Activated T-helper 1 cell treated with Interleukin-2 at 50 U/mL for 16 hours (primary cell): ENCODE measurements at places on chromosomes 13 and 19.

- DNase-seq = no peak
These were observed 41.8 kb downstream of the BICRA start for GRCh38 chr19:47650700-47651099.

DNA sequence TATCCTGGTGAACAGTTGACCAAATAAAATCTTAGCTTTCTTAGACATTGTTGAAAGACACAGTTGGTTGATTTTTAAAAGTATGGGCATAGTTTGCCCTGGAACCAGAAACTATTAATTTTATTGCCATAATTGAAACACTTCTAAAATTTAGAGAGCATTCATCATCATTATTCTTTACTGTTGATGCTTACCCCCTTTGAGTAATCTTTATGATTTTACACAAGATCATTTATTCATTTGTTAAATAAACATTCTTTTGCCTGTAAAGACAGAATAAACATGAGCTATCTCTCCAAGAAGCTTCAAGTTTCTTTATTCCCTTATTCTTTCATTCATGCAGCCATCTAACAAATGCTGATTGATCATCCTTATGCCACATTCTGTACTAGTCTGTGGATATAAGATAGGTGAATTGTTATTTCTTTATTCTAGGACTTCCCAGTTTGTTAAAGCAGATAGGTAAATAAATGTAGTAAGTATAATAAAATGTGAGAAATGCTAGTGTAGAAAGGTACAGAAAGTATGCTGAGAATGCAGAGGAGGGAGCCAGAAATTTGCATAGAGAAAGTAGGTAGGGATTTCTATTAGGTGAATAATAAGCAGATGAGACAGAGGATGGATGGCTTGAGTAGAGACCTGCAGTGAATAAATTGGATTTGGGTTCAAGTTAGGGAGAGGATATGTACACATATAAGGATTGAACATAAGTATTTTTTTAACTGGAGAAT lies 8.2 kb downstream of the SERTM1 start:
- no peak for DNase-seq

DNA sequence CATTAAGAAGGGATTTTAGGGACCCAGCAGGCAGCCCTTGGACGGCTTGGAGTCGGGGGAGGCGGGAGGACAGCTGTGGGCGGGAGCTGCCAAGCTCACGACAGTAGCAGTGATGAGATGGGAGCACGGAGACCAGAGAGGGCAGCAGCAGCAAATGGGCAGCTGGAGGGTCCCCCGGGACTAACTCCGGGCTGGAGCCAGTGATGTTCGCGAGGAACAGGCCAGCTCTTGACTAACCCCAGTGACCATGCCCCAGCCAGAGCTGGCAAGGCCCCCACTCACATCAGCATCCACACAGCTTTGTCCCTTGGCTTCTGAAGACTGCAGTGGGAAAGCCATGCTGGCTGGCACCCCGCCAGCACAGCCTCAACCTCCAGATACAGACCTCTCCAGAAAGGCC lies 81.9 kb downstream of the RAB20 start:
- no peak for DNase-seq

- peak; percentile 54 for DNase-seq
These were observed 24.1 kb upstream of the UBAC2 start for GRCh38 chr13:99176309-99177276.

DNA sequence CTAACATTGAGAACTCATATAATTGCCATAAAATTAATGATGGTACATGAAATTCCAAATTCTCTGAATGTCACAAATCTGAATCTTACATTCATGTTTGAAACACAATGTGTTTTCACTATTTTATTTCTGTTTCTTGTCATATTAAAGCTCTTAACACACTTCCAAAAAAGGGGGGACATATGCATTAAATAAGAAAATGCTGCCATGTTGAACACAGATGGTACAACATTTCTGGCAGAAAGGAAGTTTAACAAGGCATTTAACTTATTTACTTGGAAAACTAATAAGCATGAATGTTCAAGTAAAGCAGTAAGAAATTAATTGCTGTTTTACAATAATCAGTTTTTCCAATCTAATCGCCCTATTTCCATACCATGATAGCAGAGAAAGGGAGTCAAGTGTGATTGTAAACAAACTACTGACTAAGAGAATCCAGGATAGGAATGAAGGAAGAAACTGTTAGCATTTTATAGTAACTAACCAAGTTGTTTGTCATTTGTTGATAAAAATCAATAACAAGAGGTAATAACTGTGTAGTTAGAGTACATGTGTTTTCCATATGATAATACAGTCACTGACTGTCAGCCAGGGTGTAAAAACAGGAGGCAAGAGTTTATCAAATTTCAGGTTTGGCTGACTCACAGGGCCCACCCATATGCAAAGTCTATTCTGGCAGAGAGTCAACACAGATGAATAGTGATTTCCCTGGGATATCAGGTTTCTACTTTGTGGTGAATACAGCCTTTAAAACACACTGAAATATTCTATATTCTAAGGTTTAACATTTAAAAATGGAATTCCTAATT lies 5.7 kb upstream of the FOXO1 start:
- no peak for DNase-seq

GRCh38 chr19:5703819-5704818 lies 14.0 kb downstream of the RPL36 start:
- DNase-seq = no peak

GRCh38 chr13:48158915-48159314 lies 64.0 kb upstream of the MED4 start:
- DNase-seq = no peak

DNA sequence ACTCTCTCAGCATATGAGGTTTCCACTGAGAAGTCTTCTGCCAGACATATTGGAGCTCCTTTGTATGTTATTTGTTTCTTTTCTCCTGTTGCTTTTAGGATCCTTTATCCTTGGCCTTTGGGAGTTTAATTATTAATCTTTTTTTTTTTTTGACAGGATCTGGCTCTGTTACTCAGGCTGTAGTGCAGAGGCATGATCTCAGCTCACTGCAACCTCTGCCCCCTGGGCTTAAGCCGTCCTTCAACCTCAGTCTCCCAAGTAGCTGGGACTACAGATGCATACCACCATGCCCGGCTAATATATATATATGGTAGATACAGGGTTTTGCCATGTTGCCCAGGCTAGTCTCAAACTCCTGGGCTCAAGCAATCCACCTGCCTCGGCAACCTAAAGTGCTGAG lies 6.6 kb upstream of the CYP4F3 start:
- no peak for DNase-seq

- no peak for DNase-seq
These were observed 239.3 kb downstream of the KCTD12 start for GRCh38 chr13:76646946-76647345.

- DNase-seq = no peak
These were observed 448.2 kb downstream of the LIG4 start for GRCh38 chr13:107767119-107767518.

DNA sequence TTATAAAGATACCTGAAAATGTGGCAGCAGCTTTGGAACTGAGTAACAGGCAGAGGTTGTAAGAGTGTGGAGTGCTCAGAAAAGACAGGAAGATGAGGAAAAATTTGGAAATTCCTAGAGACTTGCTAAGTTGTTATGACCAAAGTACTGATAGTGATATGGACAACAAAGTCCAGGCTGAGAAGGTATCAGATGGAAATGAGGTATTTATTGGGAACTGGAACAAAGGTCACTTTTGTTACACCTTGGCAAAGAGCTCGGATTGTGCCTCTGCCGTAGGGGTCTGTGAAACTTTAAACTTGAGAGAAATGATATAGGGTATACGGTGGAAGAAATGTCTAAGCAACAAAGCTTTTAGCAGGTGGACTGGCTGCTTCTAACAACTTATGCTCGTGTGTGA lies 419.9 kb downstream of the PCDH17 start:
- DNase-seq = no peak

DNA sequence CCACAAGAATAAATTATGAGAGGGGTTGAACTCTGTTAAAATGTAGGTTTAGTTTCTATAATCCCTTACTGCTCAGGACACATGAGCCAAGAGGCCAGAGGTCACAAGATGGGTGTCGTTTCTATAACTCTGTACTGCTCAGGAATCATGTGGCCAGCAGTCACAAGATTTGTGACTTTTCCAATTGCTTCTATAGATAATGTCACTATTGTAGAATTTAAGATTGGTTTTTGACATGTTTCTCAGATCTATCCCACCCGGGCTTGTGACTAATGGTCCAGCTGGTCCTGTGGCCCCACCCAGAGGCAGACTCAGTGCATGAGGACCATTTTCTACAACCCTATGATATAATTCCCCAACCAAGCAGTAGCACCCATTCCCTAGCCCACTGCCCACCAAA lies 662.0 kb upstream of the KLF12 start:
- DNase-seq = no peak

- DNase-seq = no peak
These were observed 125.5 kb downstream of the TBC1D4 start for GRCh38 chr13:75356421-75356820.

GRCh38 chr13:78764665-78765064 lies 105.7 kb upstream of the OBI1 start:
- DNase-seq = no peak

DNA sequence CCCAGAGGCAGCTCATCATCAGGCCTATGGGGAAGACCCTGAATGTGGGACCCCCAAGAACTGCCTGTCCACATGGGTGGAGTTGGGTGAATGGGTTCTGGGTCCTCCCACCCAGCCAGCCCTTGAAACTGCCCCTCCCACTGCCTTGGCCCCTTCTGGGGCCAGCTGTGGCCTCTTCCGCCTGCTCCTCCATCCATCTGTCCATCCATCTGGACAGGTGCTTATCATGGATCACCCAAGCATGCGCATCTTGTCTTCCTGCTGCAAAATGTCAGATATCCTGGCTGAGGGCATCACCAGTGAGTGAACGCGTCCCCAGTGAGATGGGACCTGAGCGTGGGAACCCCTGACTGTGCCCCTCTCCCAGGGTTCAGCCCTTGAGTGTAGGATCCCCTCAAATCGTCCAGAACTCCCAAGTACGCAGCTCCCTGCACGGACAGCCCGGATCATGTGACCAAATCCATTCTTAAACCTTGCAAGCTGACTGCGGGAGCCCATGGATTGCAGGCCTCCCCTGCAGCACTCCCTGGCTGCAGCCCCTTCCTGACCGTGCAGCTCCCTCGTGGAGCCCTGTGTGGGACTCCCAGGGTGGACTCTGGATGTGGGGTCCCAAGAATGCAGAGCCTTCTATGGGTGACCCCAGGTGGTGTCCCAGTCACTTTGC lies 2.0 kb downstream of the STXBP2 start:
- no peak for DNase-seq

DNA sequence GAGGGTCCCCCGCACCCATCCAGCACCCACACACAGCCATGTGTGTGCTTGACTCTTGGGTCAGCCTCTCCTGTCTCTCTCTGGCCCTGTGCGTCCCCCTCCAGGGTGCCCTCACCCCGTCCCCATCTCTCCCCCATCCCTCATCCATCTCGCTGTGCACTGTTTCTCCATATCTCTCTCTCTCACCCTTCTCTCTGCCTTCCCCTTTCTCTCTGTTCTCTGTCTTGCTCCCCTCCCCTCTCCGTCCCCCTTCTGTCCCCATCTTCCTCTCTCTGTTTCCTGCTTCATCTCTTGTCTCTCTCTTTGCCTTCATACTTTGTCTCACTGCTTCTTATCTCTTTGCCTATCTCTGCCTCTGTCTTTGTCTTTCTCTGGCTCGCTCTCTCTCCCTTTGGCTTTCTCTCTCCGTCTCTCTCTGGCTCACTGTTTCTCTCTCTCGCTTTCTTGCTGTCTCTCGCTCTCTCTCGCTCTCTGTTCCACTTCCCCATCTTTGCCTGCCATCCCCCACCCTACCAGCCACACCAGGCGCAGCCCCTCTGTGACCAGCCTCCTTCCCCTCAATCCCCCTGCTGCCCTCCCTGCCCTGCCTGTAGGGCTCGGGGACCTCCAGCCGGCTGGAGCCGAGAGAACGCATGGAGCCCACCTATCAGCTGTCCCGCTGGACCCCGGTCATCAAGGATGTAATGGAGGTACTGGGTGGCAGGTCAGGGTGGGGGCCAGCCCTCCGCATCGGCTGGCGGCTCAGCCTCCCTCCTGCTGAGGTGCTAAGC lies 8.9 kb downstream of the STXBP2 start:
- DNase-seq = no peak

DNA sequence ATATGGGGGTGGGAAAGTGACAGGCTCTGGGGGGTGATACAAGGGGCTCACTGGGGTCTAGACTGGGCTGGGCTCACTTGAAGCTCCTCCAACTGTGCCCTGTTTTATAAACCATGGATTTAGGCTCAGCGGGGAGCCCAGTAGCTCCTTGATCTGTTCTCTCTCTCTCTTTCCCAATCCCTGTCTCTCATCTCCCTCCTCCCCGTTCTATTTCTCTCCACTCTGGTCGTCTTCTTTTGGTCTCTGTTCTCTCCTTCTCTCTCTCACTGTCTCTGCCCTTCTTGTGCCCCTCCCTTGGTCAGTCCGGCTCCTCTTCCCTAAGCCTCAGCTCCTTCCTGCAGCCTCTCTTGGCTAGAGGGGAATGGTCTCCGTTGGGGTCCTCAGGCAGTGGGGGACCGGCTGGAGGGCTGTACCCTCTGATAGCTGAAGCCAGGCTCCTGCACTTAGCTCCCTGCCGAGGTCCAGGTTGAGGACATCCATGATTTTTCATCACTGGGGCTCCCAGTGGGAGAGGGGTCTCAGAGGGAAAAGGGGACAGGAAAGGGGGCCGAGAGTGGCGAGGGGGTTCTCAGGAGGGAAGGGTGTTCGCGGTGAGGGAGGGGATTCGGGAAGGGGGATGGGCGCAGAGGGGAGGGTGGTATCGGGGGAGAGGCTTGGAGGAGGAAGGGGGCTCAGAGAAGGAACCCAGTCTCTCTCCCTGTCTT lies 8.5 kb downstream of the UNC13A start:
- DNase-seq = no peak

- DNase-seq = peak; percentile 17
These were observed at the start of gene ZNF792 for GRCh38 chr19:34963573-34964406. ZNF792 (minus strand) TSS chr19:34964229; CDS start chr19:34963662, 567 bp downstream.

GRCh38 chr19:29636553-29637360 lies 28.5 kb upstream of the PLEKHF1 start:
- no peak for DNase-seq

GRCh38 chr13:62294244-62294643 lies 878.6 kb upstream of the PCDH20 start:
- no peak for DNase-seq

DNA sequence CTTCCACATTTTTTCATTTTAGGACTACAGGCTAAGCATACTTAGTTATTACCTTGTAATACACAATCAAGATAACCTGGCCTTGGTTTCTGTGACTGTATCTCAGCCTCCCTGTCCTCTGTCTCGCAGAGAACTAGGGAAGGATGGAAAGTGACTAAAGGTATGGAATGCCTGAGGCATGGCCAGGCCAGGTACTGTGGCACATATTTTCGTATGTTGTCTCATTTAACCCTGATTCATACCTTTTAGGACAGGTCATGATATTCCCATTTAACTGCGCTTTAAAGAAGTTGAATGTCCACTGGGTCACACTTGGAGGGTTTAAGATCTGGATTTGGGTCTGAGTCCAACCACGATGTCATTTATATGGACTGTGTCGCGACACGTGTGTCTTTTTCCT lies 322.6 kb downstream of the SHISA2 start:
- DNase-seq = no peak

GRCh38 chr13:25148402-25148771 lies 23.7 kb downstream of the AMER2 start:
- no peak for DNase-seq

DNA sequence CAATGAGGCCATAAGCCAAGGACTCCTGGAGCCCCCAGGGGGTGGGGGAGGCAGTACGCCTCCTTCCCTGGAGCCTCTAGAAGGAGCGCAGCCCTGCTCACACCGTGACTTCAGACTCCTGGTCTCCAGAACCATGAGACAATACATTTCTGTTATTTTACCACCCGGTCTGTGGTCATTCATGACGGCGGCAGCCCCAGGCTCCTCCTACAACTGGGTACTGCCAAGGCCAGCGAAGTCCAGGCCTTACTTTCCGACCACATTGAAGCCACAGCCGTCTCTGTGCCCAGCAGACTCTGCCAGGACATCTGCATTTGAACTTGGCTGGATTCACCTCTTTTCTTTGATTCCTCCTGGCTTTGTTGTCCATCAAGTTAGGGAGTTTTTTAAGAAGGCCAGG lies 10.5 kb downstream of the GNG7 start:
- DNase-seq = no peak
